ENCODE measurements at places on chromosomes 5 and 9.
A peak's percentile ranks its signal among the peaks of the same experiment; 100 is the strongest.

- no peaks in the 10 kb centered on the region for H3K27me3 ChIP-seq
- no peaks in the 10 kb centered on the region for H3K36me3 ChIP-seq
- no peak for DNase-seq
- H3K27ac ChIP-seq: no peak overlapping the region
- H3K4me1 ChIP-seq: no peaks in the 10 kb centered on the region
Measured at GRCh38 chr5:151870820-151871219, 53.8 kb downstream of the GLRA1 start.

- no peaks in the 10 kb centered on the region for H3K4me1 ChIP-seq
- H3K27me3 ChIP-seq: no peaks in the 10 kb centered on the region
- H3K36me3 ChIP-seq: no peaks in the 10 kb centered on the region
- DNase-seq: no peak
- H3K4me3 ChIP-seq: no peak overlapping the region
Measured at GRCh38 chr5:80620211-80620610, 34.2 kb upstream of the MSH3 start.

- peak; percentile 67 for DNase-seq
- H3K27ac ChIP-seq: peak within 1 kb of the TSS; percentile 99
- peak within 1 kb of the TSS; percentile 86 for H3K4me3 ChIP-seq
- no peaks in the 10 kb centered on the region for H3K27me3 ChIP-seq
- H3K36me3 ChIP-seq: no peaks in the 10 kb centered on the region
Measured at GRCh38 chr5:140042643-140043507, at the start of gene NRG2. Gene NRG2, minus strand, starts transcription at chr5:140043299.

- no peaks in the 10 kb centered on the region for H3K36me3 ChIP-seq
- H3K27me3 ChIP-seq: no peaks in the 10 kb centered on the region
- no peak overlapping the region for H3K27ac ChIP-seq
- H3K4me3 ChIP-seq: no peak overlapping the region
- no peak for DNase-seq
Measured at GRCh38 chr5:137055271-137055872, 443.8 kb downstream of the SPOCK1 start.

- H3K36me3 ChIP-seq: peaks cover 25% of the 10 kb centered on the region
- H3K4me1 ChIP-seq: peaks cover 11% of the 10 kb centered on the region
- no peak overlapping the region for H3K27ac ChIP-seq
- no peak for DNase-seq
- H3K4me3 ChIP-seq: no peak overlapping the region
Measured at GRCh38 chr5:180013678-180014077, 57.9 kb downstream of the RNF130 start.

GRCh38 chr9:131578021-131578420 lies 32.7 kb downstream of the PRRT1B start:
- H3K36me3 ChIP-seq: peaks cover 86% of the 10 kb centered on the region
- no peak for DNase-seq

- no peak overlapping the region for H3K27ac ChIP-seq
- H3K36me3 ChIP-seq: no peaks in the 10 kb centered on the region
- no peaks in the 10 kb centered on the region for H3K4me1 ChIP-seq
- no peaks in the 10 kb centered on the region for H3K27me3 ChIP-seq
Measured at GRCh38 chr5:120150770-120151169, 313.3 kb upstream of the PRR16 start.

- no peak overlapping the region for H3K27ac ChIP-seq
- DNase-seq: no peak
Measured at GRCh38 chr5:76413746-76414145, 10.7 kb downstream of the IQGAP2 start.

Measured in gastrocnemius medialis (tissue), 4 donors.